Activated gamma-delta T cell (primary cell): ENCODE measurements at places on chromosomes 3 and 15.

DNA sequence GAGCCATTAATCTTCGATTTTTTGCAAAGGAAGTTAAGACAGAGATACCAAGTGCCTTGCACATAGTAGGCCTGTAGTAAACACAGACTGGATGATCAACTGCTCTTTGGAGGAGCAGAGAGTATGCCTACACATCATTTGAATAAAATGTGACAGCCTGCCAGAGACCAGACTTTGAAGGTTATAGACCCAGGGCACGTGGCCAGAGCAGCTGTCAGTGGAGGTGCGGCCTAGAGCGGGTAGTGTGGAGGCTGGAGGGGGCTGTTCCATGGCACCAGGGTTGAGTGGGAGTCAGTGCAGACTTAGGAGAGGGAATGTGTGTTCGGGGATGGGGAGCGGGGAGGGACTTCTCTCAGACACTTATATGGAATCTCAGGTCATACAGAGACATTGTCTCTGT, 80.8 kb downstream of the SMAD3 start:
- DNase-seq = no peak

DNA sequence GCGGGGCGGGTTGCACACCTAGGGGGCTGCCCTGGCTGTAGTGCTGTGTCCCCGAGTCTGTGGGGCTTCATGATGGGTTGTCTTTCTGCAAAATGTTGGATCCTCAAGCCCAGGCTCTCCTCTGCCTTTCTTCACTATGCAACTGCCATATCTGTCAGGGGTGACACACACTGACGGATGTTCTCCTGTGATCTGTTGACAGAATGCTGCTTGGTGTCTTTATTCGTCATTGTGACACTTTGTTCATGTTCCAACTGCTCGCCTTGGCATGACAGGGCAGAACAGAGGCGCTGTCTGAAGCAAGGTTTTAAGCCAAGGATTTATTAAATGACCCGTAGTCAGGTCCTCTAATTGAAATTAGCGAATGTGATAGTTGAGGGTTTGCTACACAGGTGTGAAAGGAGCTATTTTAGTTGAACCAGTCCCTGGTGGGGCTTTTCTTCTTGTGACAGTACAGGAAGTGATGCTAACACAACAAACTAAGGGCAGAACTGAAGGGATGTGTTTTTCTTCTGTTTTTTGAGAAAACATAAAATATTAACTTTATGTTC, 173.4 kb downstream of the MCTP2 start:
- no peak for DNase-seq

DNA sequence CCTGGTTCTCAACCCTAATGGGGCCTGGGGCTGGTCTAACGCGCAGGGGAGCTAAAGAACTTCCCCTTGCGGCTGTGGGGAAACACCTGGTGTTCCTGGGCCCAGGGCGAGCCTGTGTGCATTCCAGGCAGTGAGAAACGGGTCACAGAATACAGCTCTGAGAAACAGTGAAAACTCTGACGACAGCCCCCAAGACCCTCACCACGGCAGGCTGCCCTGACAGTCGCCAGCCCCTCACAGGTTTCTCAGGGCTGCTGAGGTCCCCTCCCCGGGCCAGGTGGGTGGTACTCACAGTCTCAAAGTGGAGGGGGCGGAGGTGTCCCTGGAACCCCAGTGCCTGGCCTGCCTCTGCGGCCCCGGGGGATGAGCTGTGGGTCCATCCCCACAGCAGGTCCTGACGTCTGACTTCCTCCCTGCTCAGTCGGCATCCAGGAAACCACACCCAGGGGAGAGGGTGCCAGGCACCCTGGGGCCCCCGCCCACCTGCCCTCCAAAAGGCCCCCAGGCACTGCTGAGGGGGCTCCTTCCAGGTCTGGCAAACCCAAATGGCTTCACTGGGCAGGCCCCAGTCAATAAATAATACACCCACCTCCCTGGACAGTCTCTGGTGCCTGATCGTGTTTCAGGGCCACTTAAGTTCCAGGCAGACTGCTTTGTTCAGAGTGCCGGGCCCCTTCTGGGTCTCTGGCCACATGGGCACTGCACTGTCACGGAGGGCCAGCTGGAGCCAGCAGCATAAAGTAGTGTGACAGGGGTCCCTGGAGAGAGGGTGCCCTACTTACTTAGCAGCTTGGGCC, 57.7 kb downstream of the IQSEC1 start:
- peak; percentile 41 for DNase-seq

DNA sequence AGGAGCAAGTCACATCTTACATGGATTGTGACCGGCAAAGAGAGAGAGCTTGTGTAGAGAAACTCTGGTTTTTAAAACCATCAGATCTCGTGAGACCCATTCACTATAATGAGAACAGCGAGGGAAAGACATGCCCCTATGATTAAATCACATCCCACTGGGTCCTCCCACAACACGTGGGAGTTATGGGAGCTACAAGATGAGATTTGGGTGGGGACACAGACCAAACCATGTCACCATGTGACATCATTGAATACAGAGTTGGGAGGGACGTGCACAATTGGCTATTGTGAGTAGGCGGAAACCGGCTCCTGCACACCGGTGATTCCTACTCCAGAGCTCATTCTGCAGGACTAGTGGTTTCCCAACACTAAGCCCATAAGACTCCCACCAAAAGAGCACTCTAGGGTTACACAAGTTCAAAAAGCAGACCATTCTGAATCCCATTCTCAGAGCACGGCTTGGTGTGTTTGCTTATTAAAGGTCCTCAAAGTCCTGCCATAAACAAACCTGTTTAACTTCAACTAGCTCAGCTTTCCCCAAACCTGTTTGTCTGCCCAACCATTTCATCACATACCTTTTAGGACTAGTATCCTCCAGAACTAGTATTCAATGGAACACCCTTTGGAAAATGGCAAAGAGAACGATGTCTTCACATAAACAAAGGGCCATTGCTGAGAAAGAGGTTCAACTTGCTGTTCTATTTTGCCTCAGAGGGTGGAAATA, 167.6 kb downstream of the TLE3 start:
- DNase-seq = no peak

GRCh38 chr3:20080956-20081554, 40.8 kb downstream of the KAT2B start:
- peak; percentile 5 for DNase-seq

- DNase-seq = no peak
Measured at GRCh38 chr3:120699333-120699732, 17.3 kb upstream of the HGD start.

DNA sequence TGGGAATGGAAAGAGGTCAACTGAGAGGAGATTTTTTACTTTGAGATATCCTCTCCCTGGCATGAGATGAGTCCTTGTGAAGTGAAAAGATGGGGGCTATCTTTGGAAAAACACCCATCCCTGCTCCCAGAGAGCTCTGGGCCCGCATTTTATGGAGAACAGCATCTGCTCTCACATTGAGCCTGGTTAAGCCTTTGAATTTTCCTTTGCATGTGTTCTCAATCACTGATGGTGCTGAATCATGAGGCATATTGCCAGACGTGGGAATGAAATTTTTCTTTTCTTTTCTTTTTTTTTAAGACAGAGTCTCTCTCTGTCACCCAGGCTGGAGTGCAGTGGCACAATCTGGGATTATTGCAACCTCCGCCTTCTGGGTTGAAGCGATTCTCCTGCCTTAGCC, 24.4 kb downstream of the TMEM45A start:
- DNase-seq = no peak

DNA sequence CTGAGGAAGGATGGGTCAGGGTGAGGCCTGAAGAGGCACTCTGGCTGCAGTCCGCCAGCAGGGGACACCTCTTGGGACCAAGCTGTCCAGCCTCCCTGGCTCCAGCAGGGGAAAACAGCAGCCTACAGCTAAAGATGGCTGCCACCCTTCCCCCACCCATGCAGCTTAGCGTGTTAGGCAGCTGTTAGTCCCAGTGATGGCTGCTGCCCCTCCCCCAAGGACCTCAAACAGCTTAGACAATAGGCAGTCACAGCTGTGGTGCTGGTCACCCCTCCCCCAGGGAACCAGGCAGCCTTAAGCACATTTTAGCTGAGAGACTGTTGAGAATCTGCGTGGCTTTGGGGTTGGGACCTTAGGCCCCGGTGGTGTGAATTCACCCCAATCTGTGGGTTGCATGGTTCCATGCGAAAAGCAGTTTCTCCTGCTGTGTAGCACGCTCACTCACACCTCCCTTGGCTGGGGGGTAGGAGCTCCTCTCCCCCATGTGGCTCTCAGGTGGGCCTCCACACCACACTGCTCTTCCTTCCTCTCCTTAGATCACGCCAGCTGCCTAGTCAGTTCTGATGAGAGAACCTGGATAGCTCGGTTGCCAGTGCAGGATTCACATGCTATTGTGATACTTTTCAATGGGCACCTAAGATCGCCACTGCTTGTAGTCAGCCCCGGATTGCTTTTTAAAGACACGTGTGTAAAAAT, 140.5 kb upstream of the CADPS start:
- DNase-seq = no peak

DNA sequence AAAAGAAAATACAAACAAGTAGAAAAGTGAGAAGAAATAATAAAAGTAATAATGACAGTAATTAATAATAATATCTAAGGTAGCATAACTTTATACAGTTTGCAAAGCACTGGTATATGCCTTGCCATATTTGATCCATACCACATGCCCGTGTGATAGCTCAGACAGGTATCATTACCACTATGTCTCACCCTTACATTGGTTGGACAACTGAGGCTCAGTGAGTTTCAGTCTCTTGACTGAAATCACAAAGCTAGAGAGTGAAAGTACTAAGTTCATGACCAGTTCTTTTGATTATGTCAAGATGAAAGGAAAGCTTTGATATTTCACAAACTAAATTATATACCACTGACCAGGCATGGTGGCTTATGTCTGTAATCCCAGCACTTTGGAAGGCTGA, 408.9 kb downstream of the GAP43 start:
- no peak for DNase-seq

DNA sequence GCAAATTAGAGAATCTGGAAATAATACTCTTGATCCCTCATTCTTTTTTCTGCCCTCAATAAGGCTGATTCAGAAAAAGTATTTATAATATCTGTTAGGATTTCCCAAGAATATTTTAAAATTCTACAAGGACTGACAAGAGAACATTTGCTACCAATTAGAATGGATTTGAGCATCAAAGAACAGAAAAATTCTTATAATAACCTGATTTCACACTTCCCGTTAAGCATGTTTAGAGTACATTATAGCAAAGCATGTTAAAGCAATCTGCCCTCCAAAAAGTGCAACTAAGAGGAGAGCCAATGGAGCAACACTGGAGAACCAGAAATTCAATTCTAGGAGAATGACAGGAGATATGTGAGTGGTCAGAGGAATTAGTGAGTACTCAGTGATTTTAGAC, 57.2 kb downstream of the THBS1 start:
- DNase-seq = no peak

DNA sequence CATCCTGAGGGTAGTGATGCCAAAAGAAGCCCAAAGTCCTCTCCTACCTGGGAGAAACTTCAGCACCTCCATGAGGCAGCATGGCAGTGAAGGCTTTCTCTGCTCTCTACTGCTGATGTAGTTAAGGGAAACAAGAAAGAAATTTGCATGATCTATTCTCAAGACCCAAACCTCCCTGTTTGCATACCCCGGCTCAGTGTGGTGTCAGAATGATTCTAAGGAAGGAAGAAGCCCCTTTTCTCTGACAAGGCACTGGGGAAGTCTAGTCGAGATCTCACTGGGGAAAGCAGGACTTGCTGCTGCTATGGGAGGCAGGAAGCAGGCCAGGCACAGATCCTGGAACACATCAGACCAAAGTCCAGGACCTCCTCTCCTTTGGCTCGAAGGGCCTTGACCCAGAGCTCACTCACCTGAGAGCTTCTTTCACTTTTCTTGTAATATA, 89.4 kb upstream of the ICE2 start:
- DNase-seq = no peak

DNA sequence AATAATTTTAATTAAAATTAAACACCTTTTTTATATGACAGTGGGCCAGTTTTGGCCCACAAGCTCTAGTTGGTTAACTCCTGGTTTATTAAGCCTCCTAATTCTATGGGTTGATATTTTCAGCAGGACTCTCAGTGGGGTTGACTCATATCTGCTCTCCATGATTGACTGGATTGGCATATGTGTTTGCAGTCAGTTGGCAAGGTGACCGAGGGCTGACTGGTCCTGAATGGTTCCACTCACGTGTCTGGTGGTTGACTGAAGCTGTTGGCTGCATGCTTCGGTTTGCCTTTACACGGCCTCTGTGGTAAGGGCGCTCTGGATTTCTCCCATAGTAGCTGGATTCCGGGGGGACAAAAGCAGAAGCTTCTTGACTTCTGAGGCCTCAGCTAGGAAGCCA, 65.3 kb upstream of the ZNF280D start:
- DNase-seq = no peak

GRCh38 chr15:63313825-63314224, 36.4 kb downstream of the APH1B start:
- DNase-seq = no peak

GRCh38 chr3:108312656-108313055, 16.3 kb downstream of the HHLA2 start:
- no peak for DNase-seq

- no peak for DNase-seq
Measured at GRCh38 chr15:79041601-79042168, 48.9 kb downstream of the RASGRF1 start.

DNA sequence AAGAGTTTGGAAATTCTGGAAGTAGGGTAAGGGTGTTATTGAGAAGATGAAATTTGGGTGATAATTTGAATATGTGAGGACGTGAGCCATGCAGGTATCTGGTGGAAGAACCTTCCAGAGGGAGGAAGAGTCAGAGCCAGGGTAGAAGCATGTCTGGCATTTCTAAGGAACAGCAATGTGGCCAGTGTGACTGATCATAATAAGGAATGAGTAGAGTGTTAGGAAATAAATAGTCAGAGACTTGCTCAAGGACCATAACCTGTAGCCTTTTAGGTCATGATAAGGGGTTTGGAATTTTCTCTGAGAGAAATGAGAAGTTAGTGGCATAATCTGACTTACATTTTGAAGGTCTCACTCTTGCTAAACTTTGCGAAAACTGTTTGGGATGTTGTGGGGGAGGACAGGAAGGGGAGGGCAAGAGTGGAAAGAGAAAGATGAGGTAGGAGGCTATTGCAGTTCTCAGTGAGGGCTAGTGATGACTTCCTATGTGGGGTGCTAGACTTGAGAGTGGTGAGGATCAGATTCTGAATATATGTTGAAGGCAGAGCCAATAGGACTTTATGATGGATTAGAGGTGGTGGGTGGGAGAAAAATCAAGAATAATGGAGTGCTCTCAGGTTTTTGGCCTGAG, 568.3 kb downstream of the AGBL1 start:
- DNase-seq = no peak

DNA sequence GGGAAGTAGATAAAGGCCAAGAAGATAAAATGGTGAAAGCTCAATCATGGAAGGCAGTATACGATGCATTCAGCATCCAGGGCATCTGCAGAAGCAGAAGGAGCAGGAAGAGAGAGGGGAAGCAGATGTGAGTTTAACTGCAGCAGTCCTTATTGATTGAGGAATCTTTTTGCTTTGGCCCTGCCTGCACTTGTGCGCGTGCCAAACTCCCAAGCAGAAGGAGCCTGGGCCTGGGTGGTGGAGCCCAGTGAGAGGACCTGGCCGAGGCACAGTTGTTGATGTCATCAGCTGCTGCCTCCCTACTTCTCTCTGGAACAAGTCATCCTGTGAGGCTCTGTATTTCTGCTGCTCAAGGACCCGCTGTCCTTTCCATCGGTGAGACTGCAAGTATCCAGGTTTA, 65.5 kb upstream of the ROPN1 start:
- no peak for DNase-seq
